ENCODE measurements at places on chromosomes 1 and 21.

GRCh38 chr1:217369271-217369981 lies 261.5 kb downstream of the GPATCH2 start:
- DNase-seq, result no peak

GRCh38 chr1:154772606-154773506 lies 97.2 kb downstream of the KCNN3 start:
- no peak for DNase-seq

DNA sequence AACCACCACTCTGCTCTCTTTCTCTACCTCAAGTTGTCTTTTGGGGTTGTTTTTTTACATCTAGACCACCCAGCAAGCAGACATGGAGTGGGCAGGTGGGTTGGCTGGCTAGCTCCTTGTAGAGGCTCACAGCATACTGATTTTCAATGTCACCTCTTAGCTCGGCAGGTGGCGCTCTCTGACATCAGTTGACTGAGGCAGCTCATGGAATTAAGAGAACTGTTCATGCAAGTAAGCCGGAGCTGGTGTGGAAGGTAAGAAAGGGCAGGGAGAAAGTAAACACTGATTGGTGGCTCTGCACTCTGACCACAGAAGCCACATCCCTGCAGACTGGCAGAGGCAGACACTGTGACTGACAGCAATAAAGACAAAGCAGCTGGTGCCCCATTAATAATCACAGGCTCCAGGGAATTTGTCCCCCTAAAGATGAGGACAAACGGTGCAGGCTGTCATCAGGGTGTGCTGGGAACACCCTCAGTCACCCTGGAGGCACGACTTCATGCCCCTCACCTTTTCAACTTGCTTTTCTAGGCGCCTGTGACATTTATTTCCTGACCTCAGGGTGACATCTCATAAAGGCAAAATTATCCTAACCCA lies 226.8 kb downstream of the LMX1A start:
- no peak for DNase-seq

DNA sequence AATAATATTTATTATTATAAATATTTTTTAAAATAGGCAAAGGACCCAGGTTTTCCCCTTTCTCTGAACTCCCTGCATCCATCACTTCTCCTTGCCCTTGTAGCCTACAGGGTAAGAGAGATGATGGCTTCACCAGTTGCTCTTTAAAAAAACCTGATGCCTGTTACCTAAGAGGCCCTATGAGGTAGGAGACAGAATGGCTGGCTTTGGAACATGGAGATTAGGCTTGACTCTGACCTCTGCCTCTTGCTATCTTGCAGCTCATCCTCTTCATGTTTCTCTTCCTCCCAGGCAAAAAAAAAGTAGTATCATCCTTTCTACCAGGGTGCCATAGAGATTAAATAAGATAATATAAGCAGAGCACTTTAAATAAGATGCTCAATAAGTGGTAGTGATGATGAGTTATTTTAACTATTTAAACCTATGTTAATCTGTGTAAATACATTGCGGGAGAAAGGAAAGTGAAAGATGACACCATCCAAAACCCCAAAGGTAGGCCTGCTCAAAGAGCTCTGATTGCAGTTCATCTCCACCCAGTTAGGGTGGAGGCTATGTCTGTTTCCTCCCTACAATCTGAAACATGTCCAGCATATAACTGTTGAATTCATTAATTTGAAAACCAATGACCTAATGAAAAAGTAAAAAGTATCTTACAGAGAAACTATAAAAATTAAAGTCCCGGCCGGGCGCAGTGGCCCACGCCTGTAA lies 51.8 kb downstream of the RGS2 start:
- no peak for DNase-seq

DNA sequence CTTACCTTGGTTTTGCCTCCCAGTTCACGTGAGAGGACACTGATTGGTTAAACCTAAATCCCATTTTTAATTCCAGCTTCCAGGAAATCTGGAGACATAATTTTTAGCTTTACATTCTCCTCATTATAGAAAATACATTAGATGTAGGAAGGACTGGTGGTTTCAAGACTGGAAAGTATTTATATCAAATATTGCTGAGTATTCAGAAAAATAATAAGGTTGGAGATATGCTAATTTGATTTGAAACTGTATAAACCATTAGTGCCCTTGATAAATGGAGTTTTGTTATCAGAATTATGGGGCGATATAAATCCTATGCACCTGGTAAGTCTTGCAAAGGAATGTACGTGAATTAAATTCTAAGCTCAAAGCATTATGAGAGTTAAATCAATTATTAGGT lies 218.0 kb upstream of the ADGRL4 start:
- DNase-seq, result no peak

DNA sequence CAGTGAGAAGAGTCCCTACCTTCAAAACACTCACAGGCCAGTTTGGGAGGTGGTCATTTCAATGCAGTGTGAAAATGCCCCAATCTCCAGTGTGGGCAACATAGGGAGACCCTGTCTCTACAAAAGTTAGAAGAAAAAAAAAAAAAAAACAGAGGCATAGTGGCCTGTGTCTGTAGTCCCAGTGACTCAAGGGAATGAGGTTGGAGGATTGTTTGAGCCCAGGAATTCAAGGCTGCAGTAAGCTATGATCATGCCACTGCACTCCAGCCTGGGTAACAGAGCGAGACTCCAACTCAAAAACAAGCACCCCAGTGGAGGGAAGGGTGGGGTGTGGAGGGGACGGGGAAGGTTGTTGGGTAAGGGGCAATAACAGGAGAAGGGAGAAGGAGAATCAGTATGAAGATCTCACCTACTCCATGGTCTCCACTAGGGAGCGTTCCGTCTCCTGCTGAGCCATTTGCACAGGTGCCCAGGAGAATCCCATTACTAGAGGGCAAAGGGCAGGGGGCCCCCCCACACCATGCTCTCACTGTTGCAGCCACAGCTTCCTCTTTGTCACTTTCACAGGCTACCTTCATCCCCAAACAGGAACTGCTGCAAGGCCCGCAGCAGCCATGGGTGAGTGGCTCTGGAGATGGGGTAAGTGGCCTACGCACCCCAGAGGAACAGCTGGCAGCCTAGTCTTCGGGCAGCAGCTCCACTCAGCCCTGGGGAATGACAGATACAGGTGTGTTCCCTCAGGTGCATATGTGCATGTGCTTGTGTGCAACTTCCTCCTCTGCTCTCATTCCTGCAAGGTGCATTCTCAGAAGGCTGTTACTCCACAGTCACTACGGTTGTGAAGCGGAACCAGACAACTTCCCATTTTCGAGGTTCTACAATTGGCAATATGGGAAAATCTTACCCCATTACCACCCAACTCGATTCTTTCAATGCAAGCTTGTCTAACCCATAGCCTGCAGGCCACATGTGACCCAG lies 87.9 kb upstream of the LYST start:
- DNase-seq, result no peak

DNA sequence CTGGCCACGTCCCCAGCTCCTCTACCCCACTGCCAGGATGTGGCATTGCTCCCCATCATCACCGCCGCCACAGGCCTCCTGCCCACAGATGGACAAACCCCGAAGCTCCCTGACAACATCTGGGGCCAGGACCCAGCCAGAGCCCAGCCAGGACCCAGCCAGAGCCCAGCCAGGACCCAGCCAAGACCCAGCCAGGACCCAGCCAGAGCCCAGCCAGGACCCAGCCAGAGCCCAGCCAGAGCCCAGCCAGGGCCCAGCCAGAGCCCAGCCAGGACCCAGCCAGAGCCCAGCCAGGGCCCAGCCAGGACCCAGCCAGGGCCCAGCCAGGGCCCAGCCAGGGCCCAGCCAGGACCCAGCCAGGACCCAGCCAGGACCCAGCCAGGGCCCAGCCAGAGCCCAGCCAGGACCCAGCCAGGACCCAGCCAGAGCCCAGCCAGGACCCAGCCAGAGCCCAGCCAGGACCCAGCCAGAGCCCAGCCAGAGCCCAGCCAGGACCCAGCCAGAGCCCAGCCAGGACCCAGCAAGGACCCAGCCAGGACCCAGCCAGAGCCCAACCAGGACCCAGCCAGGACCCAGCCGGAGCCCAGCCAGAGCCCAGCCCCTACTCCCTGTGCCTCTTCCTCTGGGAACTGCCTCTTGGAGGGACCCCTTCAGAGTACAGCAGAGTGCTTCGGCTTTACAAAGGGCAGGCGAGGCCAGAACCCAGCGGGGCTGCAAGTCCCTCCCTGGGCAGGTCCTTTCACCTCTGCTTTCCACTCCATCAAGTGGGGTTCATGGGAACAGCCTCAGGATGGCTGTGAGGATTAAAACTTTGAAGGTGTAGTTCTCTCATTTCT lies 43.7 kb downstream of the DISP3 start:
- DNase-seq, result no peak

- no peak for DNase-seq
These were observed 24.6 kb downstream of the IGSF21 start for GRCh38 chr1:18132022-18132710.

- DNase-seq, result no peak
These were observed 89.2 kb downstream of the PLXNA2 start for GRCh38 chr1:208154679-208155642.

DNA sequence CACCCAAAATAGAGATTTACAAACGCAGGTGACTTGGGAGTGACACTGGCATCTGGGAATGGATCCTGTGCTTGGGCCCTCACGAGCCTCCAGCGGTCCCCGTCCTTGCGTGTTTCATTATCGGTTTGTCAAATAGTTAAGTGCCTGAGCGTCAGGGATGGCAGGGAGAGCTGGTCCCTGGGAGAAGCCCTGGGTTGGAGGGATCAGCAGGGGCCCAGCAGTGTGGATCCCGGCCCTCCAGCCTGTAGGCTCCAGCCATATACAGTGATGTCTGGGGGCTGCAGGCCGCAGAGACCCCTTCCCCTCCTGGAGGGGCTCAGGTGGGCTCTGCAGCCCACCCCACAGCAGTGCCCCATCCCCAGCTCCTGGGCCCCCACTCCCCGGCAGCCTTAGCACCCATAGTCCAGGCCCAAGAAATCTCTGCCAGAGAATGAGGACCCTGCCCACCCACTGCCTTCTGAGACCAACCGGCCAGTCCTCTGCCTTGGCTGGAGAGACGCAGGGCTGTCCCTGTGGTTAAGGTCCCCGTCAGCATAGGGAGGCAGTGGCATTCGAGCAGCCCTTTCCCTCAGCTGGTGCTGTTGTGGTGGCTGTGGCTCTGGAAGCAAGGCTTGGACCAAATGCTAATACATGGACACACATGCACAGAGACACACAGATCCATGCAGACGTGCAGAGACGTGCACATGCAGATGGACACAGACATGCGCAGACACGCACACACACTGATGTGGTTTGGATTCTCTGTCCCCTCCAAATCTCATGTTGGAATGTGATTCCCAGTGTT lies 2.4 kb upstream of the SLC19A1 start:
- no peak for DNase-seq

DNA sequence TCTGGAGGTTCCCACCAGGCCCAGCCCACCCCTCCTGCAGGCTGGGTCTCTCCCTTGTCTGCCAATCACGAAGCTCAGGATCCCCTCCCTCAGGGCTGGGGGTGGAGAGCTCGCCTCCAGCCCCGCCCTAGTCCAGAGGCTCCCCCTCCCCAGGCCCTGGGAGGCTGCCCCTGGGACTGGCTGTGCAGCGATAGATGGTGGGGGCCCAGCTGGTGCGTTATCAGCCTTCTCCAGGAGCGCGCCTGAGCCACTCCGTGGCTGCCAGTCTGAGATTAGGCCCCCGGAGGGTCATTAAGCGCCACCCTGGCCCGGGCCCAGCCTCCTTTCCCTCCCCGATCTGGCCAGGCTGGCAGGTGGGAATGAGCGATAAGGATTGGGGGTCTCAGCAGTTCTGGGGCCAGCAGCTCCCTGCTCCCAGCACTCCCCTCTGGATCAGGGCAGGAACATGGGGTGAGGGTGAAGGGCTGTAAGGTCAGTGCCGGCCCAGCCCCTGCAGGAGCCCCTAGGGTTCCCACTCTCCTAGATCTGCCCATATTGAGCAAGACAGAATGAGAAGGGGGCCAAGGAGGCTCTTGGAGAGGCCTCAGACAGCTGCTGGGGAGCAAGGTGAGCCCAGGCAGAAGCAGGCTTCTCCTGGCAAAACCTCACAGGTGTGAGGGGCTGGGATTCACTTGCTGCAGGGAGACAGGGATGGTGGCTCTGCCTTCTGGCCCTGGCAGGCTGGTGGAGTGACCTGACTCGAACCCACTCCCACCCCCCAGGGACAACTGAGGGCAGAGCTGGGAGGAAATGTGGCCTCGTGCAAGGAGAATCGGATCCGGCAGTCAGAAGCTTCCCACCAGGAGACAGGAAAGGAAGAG lies 8.5 kb downstream of the PDZK1IP1 start:
- no peak for DNase-seq

GRCh38 chr1:31549809-31550620 lies 26.3 kb upstream of the TINAGL1 start:
- no peak for DNase-seq

GRCh38 chr1:12163210-12163609 lies 3.6 kb upstream of the TNFRSF1B start:
- no peak for DNase-seq

DNA sequence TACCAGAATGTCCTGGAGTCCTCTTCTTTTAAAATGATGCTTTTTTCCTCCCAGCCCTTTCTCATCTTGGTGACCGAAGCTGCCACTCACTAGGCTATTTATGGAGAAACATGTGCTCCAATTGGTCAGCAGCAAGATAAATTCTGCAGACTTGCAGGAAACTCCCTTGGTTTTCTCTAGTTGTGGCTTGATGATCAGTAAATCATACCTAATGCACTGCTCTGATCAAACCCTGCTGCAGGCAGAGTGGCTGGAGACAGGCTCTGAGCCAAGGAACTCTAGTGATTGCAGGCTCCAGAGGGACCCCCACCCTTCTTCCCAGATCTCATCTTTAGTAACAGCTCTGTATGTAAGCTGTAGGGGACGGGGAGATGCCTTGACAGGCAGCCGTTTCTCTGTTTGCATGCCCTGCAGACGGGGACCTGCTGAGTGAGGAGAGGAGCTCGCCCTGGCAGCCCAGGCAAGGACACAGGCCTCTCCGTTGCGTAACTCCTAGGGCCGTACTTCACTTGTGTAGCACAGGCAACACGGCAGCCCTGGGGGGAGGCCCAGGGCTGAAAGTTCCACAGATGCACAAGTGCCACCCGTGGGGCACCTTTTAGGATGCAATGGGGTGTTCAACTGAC lies 14.5 kb downstream of the SLC6A17 start:
- no peak for DNase-seq
